Eye (tissue), 1 donor: ENCODE measurements at places on chromosomes 3 and 15.

DNA sequence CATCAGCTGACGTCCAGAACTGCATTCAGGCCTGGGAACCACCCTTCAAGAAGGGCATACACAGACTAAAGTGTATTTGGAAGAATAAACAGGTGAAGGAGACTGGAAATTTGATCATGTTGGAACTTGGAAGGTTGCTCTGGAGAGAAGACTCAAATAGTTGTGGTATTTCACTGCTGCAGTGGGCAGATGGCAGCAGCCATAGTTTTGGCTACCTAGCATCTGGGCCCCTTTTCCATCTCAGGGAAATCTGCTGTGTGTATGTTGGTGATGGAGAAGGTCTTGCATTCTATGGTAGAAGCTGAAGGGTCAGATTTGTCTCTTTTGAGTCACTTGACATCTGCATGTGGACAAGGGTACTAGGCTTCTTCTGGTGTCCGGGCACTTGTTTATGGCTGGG is 114.4 kb upstream of the FGF7 start:
- no peak for DNase-seq

GRCh38 chr3:187623285-187623814 is 46.8 kb downstream of the SST start:
- no peak for DNase-seq

GRCh38 chr3:5579946-5580345 is 392.4 kb downstream of the EDEM1 start:
- DNase-seq = no peak

DNA sequence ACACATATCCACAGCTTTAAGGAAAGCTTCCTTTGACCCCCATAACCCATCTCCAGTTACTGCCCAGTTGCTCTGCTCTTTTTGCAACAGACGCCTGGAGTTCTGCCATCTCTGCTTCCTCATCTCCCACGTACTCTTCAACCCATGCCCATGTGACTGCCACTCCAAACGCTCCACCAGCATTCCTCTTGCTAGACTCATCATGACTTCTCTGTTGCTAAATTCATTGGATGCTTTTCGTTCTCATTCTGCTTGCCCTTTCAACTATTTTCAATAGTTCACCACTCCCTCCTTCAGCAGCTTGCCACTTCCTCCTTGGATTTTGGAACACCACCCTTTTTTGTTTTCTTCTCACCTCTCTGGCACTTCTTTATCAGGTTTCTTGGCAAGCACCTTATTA is 2.7 kb upstream of the KNSTRN start:
- no peak for DNase-seq

DNA sequence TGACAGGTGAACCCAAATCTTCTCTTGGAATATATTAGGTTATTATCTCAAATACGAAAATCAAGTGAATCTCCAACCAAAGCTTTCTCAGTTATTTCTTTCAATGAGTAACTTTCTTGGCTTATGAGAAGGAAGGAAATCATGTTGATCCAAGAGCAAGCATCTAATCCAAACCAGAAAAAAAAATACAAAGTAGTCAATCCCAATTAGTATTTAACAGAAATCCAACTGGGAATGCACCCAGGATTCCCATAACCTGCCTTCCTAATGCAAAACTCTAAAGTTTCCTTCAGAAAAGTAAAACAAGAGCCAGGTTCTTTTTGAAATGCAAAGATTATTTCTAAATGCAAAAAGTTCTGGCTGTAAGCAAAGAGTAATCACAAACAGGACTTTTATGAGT is 289.3 kb downstream of the SHOX2 start:
- no peak for DNase-seq

GRCh38 chr3:76505202-76505845 is 534.6 kb upstream of the ROBO2 start:
- DNase-seq = no peak

- DNase-seq = peak; percentile 49
Observed at GRCh38 chr3:43770426-43771103, 79.8 kb downstream of the ABHD5 start.

DNA sequence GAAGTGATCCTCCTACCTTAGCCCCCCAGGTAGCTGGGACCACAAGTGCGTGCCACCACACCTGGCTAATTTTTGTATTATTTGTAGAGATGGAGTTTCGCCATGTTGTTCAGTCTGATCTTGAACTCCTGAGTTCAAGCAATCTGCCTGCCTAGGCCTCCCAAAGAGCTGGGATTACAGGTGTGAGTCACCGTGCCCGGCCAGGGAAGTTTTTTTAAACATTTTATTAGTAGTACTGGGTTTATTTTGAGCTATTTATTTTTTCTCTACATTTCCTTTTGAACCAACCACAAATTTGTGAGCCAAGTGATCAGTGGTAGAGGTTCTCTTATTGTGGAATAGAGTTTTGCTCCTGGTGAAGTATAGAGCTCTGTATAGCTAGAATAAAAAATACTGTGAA is 33.7 kb downstream of the ARMC8 start:
- no peak for DNase-seq

GRCh38 chr3:133835961-133836360 is 30.3 kb downstream of the SRPRB start:
- no peak for DNase-seq

DNA sequence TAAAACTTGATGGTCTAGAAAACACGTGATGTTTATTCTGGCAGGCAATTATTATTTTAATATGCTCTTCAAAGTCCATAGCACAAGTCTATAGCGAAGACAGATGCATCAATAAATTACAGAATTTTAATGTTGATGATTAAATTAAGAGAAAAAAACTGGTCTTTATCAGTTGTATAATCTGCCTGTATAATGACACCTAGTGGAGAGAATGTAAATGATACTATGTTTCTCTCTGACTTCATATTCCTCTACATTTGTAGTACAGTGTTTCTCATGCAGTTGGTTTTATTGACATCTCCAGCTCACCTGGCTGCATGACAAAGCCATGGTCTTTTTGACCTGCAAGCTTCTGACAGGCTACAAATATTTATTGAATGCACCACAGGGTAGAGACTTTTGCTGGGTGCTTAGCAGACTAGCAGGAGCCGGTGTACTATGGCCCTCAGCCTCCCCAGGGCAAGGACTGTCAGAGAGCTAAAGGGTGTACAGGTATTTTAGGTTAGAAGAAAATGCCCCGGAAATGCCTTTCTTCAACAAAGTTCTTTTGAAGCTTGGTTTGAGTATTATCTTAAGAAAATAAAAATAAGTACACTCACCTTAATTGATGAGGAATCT is 289.9 kb downstream of the GAP43 start:
- no peak for DNase-seq

DNA sequence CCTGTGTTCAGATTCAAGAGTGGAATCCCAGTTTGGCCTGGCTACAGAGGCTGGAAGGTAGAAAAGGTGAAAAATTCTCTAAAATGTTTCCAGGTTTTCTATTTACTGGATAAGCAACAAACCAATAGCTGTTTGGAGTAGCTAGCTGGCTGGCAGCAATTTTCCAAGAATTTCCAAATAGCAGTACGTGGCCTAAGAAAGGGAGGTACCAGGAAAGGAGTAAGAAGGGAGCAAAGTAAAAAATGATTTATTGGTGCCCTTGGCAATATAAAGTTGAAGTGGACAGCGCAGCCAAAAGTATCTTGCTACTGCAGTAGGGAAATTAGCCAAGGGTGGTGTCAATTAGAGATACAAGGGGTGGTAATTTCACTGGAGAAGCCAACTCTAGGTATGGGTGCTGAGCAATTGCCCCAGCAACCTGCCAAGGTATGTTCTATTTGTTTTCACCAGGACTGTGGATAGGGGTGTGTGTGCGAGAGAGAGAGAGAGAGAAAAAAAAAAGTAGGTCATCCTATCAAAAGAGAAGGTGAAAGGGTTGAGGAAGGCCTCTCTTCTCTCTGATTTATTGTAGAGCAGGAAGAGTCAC is 40.8 kb upstream of the THBS1 start:
- DNase-seq = no peak

DNA sequence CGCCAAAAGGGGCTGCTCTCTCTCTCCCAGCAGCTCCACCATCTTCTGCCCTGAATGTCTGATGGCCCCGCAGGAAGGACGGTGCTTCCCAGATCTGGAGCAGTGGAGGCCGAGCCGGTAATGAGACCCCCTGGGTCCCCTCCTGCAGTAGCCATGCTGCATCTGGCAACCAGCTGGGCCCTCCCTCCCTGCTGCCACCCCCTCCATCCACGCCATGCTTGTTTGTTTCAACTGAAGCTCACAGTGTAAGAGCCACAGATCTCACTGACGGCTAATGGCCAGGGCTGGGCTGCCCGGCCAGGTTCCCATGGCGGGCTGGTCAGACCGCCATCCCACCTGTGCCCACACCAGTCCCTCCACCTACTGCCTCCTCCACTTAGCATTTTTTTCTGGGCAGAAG is 260.8 kb downstream of the UACA start:
- DNase-seq = peak; percentile 54

- no peak for DNase-seq
Observed at GRCh38 chr15:54681584-54681983, 515.2 kb downstream of the RSL24D1 start.

- no peak for DNase-seq
Observed at GRCh38 chr3:134938029-134938525, 143.0 kb downstream of the EPHB1 start.

GRCh38 chr3:157493627-157494550 is 9.3 kb downstream of the VEPH1 start:
- DNase-seq = peak; percentile 84

DNA sequence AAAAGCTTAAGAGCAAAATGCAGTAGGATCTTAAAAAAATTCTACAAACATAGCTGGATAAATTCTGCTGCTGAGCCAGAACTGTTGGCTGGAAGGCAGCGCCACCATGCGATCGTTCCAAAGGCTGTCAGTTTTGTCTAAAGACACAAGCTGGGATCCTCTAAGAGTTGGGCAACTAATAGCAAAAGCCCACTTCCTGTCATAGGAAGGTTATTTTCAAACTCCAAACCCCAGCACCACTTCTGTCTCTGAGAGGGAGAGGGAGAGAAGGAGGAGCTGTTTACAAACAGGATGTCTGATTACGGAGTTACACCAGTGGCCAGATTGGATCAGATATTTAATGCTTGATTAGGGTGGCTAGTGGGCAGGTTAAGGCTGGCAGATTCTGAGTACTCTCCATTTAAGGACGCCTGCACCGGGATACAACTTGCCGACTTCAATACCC is 44.0 kb downstream of the EIF4E3 start:
- DNase-seq = peak; percentile 84

DNA sequence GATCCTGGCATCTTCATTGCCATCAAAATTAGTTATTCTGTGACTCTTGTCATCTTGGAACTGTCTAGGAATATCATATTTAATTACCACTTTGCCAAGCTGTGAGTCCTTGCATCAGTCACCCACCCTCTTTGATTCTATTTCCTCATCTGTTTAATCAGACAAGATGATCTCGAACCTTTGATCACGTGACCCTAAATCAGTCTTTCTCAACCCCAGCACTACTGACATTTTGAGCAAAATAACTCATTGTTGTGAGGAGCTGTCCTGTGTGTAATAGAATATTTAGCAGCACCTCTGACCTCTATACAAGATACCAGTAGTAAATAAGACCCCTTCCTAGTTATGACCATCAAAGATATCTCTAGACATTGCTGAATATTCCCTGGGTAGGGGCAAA is 343.4 kb upstream of the ARPP21 start:
- no peak for DNase-seq

DNA sequence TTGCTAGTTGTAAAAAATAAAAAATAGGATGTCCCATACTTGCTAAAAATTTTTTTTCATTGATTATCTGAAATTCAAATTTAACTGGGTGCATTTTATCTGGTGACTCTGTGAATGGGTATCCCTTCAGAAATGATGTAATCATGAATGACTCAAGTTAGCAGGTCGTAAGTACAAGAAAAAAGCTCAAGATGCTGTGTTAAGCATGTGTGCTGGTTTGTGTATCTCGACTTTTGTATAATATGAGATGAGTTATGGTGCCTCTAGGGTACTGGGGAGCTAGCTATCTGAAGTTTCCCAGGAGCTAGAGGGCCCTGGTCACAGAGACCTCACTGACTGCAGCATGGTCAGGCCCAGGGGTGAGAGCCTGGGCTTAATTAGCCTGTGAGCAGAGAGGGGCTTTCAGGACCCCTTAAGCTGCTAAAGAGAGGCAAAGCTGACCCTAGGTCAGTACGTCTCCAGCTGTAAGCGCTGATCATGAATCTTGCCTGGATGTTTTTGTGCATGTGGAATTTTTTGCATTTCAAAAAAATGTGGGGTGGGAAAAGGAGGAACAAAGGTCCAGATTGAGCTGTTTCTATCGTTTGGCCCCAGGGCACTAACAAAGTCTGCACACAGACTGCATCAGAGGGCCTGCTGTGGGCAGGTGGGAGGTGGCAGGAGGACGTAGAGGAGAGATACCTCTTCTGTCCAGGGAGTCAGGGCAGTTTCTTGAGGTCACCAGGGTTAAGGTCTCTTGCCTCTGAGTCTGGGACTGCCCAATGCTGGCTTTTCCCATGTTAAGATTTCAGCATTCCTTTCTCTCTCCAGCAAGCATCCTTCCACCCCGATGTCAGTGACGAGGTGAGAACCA is 233.2 kb upstream of the TPM1 start:
- DNase-seq = no peak

- DNase-seq = peak; percentile 39
Observed at GRCh38 chr3:187935623-187936156, 190.4 kb upstream of the BCL6 start.

- DNase-seq = peak; percentile 90
Observed at GRCh38 chr3:23944861-23945662, at the start of gene NR1D2. Gene NR1D2 (plus strand): TSS chr3:23945286. CDS start chr3:23945579, 293 bp downstream.

- DNase-seq = no peak
Observed at GRCh38 chr3:151900460-151900859, 27.0 kb downstream of the SUCNR1 start.

GRCh38 chr3:69092030-69092516 is 7.3 kb downstream of the ARL6IP5 start:
- no peak for DNase-seq

DNA sequence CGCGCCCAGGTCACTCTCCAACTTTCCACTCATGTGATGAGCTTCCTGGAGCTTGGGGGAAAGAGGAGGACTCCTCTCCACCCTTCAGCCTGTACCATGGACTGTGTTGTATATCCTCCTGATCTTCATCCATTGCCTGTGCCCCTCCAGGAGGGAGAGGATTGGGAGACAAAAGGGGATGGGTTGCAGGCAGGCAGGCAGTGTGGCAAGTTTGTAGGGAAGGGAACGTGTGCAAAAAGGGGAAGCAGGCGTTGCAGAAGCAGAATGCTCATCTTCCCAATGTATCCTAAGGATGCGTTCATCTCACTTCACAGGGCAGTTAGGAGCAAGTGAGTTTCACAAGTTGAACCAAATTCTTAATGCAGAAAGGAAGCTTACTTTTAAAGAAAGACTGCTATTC is 28.1 kb upstream of the GHSR start:
- DNase-seq = no peak

- DNase-seq = no peak
Observed at GRCh38 chr15:85974348-85974705, 105.3 kb upstream of the AGBL1 start.

DNA sequence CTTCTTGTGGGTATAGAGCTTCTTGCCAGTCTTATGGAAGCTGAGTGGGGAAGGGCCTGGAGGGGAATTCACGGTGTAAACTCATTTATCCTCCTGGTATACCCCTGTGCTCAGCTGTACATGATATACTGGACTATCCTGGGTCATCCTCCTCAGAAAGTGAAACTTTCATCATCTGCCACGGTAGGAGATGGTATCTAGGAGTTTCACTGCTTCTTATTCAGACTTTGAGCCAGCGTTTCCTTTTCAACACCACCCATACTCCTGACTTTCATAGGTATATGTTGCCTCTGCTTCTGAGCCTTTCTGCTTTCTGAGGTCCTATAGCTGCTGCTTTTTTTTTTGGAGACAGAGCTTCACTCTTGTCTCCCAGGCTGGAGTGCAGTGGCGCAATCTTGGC is 15.6 kb downstream of the SENP5 start:
- DNase-seq = no peak
